ENCODE measurements at places on chromosomes 12 and 14.

DNA sequence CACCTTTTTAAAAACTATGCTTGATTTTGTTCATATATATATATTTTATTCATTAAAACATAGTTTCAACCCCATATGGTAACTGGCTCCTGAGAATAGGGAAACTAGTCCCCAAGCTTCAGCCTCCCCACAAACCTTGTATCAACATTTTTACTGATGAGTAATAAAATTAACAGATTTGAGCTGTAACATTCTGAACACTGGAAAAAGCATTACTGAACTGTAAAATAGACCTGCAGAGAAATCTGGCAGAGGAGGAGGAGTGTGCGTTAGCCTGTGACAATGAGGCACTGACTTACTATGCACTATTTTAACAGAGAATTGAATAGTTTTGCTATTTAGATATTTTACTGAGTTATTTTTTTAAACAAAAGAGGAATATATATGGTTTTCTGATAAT lies 43.1 kb downstream of the FRS2 start:
- DNase-seq, result no peak

- DNase-seq, result no peak
Observed at GRCh38 chr12:97756066-97756666, 293.6 kb downstream of the RMST start.

DNA sequence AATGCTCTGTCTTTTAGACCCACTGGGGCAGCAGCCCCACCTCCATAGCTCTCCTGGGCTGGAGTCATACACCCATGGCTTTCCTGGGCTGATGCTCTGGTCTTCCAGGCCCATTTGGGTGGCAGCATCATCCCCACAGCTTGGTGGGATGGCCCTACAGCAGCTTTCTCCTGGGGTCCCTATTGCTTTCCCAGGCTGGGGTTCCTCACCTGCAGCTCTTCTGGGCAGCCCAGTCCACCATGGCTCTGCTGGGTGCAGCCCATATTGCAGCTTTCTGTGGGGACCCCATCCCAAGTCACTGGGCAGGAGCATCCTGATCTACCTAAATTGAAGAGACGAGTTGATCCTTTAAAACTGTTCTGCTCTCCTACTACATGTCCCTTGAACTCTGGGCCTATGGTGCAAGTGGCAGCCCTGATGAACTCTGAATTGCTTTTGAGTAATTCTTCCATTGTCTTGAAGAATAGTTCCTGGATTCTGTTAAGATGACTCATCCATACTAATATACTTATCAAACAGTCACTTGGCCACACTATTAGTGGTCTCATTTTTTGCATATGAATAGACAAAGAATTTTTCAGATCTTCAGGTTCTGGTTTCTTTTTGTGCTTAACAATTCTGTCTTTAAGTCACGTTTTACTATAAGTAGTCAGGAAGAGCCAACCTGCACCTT lies 390.1 kb downstream of the DPF3 start:
- DNase-seq, result no peak

GRCh38 chr14:39229222-39229543 lies 4.5 kb upstream of the MIA2 start:
- no peak for DNase-seq

- no peak for DNase-seq
Observed at GRCh38 chr12:38838056-38838850, 67.1 kb downstream of the CPNE8 start.

DNA sequence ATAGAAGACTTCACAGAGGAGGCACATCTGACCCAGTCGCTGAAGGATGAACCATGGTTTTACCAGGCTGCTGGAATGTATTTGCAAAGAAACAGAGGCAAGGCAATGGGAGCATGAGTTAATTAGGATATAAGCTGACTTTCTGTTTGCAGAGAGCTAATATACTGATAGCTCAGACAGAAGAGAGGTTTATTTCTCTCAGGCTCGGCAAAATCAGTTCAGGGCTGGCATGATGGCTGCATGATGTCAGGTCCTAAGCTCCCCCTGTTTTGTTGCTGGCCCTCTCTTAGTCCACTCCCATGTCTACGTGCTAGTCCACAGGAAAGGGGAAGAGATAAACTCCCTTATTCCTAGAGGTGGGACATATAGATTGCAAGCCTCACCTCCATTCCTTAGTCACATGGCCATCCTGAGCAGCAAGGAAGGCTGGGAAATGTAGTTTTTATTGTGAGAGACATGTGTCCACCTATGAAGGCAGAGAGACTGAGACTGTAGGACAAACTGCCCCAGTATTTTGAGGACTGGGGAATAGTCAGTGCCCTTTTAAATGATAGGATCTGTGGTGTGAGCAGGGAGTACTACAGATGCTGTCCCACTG lies 224.5 kb downstream of the VRK1 start:
- DNase-seq, result peak; percentile 59

DNA sequence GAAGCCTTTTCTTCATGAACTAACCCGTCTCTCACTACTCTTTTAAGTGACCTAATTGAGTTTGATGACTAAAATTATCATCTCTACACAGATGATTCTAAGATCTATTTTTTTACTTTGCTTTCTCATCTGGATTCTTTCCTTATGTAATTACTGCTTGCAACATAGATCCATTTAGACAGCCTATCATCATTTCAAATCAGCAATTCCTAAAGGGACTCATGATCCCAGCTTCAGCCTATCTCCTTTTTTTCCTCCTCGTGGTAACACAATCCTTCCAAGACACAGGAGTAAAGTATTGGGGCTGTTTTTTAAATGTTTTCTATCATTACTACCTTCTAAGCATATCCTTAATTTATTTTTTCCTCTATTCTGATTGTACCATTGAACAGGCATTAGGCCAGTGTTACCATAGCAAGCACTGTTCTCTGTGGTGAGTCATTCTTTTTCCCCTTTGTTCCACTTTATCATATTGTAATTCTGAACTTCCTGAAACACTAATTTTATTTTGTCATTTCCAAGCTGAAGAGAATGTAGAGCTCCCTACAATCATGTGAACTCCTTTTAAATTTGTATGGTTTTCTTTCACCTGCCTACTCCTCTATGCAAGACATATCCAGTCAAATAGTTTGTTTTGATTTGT lies 190.4 kb upstream of the FAR2 start:
- no peak for DNase-seq

DNA sequence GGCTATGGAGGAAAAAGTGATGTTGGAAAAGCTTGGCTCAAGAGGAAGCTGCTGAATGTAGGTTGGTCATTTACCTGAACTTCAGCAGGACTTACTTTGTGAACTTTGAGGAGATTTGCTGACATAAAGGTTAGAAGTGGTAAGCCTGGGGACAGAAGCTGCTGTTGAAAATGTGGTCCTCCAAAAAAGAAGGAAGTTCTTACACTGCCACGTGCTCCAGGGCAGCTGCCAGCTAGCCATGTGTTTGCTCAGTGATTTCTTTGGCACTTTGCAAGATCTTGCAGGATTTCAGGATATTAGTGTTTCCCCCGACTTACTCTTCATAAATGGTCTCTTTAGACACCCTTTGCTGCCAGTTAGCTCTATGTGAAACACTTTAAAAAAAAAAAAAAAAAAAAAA lies 14.8 kb upstream of the DYRK2 start:
- no peak for DNase-seq

DNA sequence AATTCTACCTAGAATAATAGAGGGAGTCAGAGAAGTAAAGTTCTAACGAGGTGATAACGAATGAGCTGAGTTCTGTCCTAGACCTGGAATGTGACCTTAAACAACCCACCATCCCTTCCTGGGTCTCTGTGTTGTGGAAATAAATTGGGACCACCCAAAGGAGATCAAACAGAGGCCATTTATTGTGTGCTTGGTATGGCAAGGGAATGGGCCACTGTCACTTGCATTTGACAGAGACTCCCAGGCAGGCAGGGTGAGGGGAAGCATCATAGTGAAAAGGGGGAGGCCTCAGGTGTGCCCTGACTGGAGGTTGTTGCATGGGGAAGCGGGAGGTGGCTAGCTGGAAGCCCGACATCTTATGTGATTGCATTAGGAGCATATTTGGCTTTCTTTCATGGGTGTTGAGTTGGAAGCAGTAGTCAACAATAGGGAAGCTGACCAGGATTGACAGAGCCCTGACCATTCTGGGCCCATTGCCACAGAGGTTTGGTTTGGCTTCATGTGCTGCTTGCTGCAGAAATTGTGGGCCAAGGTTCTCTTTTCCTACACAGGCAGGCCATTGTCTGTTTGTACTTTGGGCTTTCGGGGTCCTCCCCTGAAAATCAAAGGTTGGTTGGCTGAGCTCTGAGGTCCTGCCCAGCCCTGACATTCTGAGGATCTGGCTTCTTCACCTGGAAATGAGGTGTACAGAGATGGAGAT lies 17.6 kb upstream of the FAM181A start:
- no peak for DNase-seq

- DNase-seq, result no peak
Observed at GRCh38 chr12:45675534-45675933, 54.0 kb upstream of the ARID2 start.

- DNase-seq, result no peak
Observed at GRCh38 chr12:8455727-8456360, at the start of gene CLEC6A. TSS of gene CLEC6A (plus strand) at chr12:8455962. CDS start at chr12:8456112, 150 bp downstream.

DNA sequence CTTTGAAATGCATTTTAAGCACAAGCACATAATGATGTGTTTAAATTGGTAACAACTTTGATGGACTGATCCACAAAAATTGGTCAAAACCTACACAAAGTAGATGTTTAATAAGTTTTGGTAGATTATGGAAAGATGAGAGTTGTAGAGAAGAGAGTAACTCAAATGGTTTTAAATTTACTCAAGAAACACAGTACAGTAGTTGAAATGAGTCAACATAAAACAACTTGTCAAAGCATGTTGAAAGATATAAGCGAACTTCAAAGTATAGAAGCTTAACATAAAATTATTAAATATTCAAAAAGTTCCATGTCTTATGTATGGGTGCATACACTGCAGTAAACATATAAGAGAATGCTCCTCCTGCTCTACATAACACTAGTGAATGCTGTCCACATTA lies 49.4 kb downstream of the KITLG start:
- no peak for DNase-seq

- no peak for DNase-seq
Observed at GRCh38 chr12:53950789-53951576, 3.7 kb upstream of the HOXC12 start.

GRCh38 chr12:27424631-27425230 lies 21.8 kb upstream of the SMCO2 start:
- peak; percentile 65 for DNase-seq

DNA sequence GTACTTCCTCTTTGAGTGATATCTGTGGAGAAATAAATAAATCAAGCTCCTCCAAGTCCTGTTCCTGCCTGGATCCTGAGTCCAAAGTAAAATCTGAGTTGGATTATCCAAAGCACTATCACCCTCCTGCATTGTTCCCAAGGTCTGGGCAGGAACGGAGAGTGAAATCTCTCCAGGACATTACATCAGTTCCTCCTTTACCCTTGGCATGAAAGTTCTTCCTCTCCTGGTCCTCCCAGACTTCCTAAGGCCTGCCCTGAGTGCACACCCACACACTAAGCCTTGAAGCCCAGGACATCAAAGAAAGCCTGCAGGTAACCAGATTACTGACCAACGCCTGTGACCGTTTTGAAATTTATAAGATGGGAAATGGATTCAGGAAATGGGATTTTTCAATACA lies 206.8 kb upstream of the BCL2L14 start:
- no peak for DNase-seq

- DNase-seq, result no peak
Observed at GRCh38 chr12:31368666-31369361, 42.9 kb upstream of the SINHCAF start.

- no peak for DNase-seq
Observed at GRCh38 chr14:54440476-54440872, 700 bp downstream of the CNIH1 start.

- DNase-seq, result no peak
Observed at GRCh38 chr12:72839696-72840095, 567.5 kb downstream of the TRHDE start.

- no peak for DNase-seq
Observed at GRCh38 chr14:64928239-64929013, 14.1 kb downstream of the GPX2 start.

DNA sequence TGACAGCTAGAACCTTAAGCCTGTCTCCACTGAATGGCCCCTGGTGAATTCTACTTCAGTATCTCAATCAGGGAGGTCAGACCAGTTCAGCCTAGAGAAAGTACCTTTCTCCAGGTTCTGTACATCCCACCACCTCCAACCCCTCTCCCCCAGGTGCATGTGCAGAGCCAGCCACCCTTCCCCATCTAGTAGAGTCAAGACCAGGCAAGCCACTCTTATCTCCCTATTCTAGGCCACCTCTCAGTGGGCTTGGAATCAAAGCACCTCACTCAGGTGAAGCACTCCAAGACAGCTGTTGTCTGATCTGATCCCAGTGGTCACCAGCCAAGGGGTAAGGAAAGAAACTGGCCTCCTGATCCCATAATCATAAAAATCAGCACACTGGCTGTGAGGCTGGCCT lies 340.9 kb downstream of the BCL11B start:
- no peak for DNase-seq

GRCh38 chr12:39620659-39621658 lies 1.4 kb upstream of the ABCD2 start:
- DNase-seq, result no peak

DNA sequence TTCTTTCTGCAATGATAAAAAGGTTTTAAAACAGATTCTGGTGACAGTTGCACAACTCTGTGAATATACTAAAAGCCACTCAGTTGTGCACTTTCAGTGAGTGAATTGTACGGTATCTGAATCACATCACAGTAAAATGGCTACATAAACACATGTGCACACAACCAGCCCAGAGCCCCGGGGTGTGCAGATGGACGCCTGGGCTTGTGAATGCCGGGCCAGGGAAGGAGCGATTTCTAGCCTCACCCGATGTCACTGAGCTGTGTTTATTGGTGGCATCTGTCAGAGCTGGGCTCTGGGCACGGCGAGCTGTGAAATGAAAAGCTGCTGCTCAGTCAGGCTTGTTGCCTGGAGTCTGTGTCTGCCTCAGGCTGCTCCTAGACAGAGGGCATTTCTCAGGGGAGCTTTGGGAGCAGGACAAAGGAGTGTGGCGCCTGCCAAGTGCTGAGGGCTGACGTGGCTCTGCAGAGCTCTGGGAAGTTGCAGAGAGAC lies 25.9 kb downstream of the RHOF start:
- DNase-seq, result no peak

DNA sequence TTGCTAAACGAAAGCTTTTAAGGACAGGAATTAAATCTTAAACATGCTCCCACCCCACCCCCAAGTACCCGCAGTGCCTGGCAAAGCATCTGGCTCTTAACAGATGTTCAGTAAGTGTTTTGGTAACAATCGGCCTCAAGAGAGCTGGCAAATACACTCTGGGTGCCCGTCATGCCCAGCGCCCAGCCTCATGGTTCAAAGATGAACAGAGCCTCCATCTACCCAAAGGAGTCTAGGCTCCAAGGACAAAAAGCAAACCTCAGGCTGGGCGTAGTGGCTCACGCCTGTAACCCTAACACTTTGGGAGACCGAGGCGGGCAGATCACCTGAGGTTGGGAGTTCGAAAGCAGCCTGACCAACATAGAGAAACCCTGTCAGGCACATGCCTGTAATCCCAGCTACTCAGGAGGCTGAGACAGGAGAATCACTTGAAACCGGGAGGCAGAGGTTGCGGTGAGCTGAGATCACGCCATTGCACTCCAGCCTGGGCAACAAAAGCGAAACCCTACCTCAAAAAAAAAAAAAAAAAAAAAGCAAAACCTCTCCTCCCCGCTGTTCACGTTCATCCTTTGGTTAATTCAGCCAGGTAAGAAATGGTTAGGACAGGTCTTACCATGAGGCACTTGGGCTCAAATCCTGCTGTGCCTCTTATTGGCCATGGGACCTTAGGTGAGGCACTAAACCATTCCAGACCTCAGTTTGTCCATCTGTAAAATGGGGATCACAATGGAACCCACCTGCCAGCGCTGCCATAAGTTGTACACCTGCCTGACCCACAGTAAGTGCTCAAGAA lies 151.3 kb downstream of the BCL11B start:
- DNase-seq, result no peak

GRCh38 chr12:109020146-109020795 lies 597 bp downstream of the SVOP start:
- no peak for DNase-seq
